Stimulated activated CD4-positive, alpha-beta T cell treated with anti-CD3 and anti-CD28 coated beads, Interleukin-1b, Interleukin-23, amount 100 ng/mL, for 1 hour (primary cell): ENCODE measurements at places on chromosomes 1 and 21.

DNA sequence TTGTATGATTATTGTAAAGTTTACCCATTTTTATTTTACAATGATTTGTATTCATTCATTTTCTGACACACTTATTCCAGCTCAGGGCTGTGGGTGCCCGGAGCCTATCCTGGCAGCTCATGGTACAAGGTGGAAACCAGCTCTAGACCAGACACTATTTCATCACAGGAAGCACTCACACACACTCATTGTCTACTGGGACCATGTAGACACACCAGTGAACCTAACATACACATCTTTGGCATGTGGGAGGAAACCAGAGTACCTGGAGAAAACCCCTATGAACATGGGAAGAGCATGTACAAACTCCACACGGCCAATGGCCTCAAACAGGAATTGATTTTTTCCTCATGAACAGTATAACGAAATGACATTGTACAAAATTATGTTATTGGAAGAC, 2.4 kb downstream of the DTL start:
- no peak for DNase-seq

DNA sequence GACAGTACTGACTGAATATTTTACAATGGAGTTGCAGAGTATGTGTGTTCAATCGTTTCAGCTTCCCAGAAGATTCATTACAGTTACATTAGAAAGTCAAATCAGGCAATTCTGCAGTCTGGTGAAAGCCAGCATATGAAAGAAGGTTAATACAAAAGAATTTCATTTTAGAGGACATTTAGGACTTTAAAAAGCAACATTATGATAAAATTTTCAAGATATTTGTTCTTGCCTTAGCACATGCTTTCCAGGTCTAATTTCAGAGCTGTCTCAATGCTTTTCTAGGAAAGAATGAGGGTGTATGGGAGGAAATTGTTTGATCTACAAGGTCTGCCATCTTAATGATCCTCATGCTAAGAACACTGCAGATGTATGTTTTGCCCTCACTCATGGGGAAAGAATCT, 63.2 kb downstream of the RERE start:
- DNase-seq: no peak

DNA sequence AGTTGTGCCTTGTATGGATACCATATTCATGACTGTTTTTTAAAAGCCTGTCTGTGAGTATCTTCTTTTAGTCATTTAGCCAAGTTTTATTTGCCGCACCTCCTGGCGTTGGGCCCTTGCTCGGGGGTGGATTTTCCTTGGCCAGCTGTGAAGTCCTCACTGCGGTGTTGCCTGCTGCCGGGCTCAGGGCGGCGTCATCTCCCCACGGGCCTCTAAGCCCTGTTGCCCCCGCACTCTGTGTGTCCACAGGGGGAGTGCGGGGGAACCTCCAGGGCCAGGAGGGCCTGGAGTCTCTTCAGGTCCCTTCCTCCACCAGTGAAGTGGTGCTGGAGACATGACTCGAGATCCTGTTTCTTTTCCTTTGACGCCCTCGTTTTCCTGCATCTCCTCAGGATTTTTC, 65.8 kb upstream of the DIP2A start:
- DNase-seq: no peak

DNA sequence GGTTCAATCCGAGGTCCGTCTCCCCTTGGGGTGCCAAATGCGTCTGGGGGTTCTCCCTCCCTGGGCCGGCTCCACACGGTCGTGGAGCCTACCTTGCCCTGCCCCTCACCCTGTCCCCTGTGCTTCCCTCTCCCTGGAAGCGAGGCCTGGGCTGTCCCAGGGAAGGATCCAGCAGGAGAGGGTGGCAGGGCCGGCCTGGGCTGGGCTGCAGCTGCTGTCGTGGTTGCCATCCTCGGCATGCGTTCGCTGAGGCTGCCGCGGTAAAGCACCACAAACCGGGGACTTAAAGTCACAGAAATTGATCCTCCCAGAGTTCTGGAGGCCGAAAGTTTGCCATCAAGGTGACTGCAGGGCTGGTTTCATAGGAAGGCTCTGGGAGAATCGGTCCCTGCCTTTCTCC, 123.0 kb upstream of the TMPRSS2 start:
- DNase-seq: no peak

DNA sequence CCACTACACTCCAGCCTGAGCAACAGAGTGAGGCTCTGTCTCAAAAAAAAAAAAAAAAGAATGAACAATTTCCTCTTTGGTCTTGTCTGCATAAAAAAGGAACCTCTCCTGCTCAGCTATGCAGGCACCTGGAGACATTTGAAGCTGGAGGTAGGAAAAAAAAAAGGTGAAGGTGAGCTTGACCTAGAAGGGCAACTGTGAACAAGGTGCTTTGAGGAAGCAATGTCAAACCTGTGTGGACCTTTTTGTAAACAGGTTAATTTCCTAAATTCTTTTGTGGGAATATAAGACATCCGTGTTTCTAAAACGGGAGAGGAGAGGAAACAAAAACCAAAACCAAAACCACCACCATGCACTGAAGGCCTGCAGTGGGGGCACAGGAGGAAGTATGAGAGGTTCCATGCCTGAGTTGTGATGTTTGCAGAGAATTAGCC, 77.5 kb downstream of the SLC45A1 start:
- DNase-seq: no peak

DNA sequence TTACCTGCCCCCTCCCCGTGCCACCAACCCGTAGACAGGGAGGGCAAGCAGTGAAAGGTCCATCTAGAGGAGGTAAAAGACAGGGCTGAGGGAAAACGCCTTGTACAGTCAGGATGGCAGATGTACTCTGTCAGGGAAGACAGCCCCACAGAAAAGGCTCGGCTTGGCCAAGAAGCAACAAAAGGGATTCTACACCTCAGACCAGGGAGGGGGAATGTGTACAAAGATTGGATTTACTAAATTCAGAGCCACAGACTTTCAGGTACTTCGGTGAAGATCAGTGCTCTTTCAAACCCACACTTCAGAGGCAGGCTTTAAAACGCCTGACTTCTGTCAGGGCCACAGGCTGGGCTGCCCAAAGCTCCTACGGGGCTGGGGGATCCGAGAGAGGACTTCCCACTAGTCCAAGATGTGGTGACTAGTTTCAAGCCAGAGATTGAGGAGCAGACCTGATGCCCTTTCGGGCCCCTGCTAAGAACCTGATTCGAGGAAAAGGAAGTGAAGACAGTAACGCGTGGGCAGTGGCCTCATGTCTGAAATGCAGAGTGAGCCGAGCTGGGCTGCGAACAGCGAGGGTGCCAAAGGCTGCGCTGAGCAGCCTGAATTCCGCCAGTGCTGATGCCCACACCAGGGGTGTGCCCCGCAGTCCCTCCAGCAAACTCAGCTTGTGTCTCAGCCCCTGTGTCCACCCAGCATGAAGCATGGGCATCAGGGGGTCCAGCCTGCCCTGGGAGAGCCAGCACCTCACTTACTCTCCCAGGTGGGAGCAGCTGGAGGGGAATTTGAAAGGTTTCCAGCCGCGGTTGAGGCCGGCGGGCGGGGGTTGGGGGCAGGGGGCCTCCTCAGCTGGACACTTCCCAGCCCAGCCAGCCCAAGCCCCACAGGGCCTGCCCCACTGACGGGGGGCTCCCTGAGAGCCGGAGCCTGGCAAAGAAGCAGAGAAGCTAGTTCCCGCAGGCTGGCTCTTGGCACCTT, 36.2 kb downstream of the KIAA1614 start:
- no peak for DNase-seq

DNA sequence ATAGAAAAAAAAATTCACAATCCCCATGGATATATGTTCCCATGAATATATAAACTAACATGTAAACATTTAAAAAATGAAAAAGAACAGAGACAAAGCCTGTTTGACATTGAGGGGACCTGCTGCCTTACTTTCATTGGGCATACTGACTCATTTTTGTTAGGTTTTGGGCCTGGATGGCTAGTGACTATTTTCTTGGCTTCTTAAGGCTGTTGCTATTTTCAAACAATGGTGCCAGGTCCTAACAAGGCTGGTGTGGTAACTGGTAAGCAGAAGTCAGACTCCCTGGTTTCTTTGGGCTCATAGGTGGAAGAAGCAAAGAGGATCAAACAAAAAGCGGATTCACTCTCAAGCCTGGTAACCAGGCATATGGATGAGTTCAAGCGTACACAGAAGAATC, 51.0 kb downstream of the LAMC2 start:
- DNase-seq: no peak

- DNase-seq: no peak
Observed at GRCh38 chr21:29318354-29318753, 19.6 kb downstream of the BACH1 start.

GRCh38 chr1:163093169-163093568, 24.0 kb downstream of the RGS4 start:
- DNase-seq: no peak

GRCh38 chr1:54370287-54370989, 35.8 kb downstream of the SSBP3 start:
- DNase-seq: no peak

DNA sequence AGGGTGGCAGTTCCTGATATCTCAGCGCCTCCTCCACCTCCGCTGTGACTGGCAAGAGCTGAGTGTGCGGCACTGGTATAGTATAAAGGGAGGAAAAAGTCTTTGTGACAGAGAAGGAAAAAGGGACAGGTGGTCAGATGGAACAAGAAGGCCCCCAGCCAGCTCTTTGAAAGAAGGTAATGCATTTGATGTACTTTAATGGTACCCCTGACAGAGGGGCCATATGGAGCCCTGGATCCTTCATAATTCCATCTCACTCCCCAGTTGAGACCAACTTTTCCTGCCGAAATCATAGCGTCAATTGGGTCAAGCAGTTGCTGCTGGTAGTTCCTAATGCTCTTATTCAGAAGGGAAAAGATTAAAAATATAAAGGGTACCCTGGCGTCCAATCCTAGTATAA, 198.2 kb downstream of the ZNF326 start:
- no peak for DNase-seq

DNA sequence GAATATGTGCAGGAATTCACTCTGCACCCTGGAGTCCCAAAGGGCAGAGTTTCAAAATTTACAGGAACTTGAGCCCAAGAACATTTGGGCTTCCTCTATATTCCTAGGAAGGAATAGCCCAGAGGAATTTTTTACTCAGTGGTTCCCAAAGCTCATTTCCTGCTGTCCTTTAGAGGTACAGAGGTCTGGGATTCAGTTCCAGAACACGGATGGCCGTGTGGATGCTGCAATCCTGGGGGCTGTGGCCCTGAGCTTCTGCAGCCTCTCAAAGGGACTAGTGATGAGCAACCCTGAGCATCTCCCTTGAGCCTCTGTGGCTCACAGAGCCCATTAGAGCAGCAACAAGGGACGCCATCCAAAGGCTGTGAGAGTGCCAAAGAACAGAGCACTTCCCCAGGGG, 10.1 kb upstream of the RHOU start:
- DNase-seq: no peak

DNA sequence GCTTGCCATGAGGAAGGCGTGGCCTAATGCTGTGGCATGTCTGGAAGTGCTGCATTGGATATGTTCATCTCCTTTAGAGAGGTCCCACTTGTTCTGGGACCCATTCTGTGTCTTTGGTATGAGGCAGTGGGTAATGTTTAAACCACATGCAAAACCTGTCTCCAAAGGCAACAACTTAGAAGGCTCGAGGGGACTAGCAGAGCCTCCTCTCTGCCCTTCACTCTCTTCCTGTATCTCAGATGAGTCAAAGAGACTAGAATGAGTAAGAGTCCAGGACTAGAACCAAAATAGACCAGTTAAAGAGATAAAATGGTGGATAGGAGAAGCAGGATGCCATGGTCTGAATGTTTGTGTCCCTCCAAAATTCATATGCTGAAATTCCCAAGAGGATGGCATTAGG, 220.8 kb upstream of the KIAA0040 start:
- DNase-seq: no peak

DNA sequence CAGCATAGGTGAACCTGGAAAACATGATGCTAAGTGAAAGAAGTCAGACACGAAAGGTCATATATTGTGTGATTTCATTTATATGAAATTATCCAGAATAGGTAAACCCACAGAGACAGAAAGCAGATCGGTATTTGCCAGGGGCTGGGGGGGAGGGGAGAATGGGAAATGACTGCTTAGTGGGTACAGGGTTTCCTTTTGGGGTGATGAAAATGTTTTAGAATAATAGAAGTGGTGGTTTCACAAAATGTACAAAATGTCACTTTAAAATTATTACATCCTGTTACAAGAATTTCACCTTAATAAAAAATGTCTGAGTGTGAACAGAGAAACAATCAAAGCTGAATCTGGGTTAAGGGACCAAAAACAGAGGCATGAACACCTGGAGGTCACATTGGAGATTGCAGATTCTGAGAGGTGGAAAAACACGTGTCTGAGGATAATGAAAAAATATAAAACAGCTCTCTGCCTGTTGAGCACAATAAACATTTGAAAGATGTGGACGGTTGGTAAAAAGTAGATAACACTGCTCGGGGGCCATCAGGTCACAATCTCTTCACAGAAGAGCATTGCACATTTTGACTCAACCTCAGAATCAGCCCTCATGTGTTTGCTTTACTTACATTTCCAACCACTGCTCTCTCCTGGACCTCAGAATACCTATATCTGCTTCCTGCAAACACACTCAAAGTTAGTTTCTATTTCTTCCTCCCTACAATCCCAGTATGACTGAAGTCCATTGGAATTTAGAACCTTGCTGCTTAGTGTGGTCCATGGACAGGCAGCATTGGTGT, 3.2 kb downstream of the SLAMF6 start:
- no peak for DNase-seq

DNA sequence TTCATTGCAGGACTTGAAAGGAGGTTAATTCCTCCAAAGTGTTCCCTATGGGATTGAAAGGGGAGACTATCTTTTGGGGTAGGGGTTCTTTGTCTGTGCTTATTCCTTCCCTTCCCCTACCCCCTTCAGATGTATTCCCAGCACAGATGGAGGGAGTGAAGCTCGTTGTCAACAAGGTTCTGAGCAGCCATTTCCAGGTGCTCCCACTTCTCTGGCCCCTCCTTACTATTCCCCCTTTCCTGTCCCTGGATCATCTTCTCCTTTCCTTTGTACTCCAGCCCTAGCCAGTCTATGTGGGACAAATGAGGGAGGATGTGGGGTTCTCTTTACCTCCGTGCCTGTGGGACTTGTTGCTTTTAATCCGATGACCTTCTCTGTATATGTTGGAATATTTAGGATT, 899 bp downstream of the TOMM40L start:
- no peak for DNase-seq

DNA sequence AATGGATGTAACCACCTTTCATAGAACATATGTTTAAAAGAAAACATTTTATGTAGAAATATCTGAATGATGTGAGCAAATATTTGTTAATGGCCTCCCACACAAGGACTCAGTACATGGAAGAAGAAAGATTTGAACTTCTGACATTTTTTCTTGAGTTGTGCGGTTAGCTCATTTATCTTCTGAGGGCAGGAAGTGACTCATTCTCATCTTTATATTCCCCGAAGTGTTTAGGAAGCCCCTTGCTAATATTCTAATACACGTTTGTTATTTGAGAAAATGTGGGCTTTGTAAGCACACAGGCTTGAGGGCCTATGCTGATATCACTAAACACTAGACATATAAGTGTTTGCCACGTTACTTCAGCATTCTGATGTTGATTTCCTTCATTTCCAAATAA, 392.5 kb upstream of the PTBP2 start:
- no peak for DNase-seq

- no peak for DNase-seq
Observed at GRCh38 chr1:56638248-56638647, 6.9 kb upstream of the PRKAA2 start.
